IMR-90 (cell line): ENCODE measurements at places on chromosomes 6 and 20. TPM values are rescaled to one million over a fixed set of nuclear protein-coding genes. Genes with fewer than 3 reads are reported as not detected.

FABP7 gene
- not detected in 2 replicates for total RNA-seq

HLA-DQA1 gene
- not detected in 2 replicates for total RNA-seq

FIG4 gene
- total RNA-seq, result 15.4 and 19.7 TPM in 2 replicates

MEI4 gene
- total RNA-seq, result not detected in 2 replicates

CTAGE9 gene
- total RNA-seq, result not detected in 2 replicates

MYLK4 gene
- total RNA-seq, result under 0.01 TPM in 2 replicates

HSPA12B gene
- total RNA-seq, result not detected in 2 replicates
